Non-pigmented ciliary epithelial cell (primary cell): ENCODE measurements at places on chromosomes 4 and X.

- DNase-seq, result no peak
These were observed 842.2 kb downstream of the STIM2 start for GRCh38 chr4:27702730-27703431.

DNA sequence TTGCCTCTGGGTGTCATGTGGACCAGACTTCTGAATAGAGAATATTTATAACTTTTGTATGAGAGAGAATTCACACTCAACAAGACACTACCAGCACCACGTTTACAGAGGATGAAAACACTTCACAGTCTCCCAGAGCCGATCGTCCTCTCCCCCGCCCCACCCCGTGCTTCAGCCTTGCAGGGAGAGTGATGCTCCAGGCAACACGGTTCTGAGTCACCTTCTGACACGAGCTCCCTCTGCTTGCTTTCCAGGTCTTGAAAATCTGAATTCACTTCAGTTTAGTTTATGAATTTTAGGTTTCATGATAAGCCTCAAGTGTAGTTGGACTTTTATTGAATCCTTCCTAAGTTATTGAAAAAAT lies 59.8 kb downstream of the CPLX1 start:
- no peak for DNase-seq

GRCh38 chr4:7412554-7412912 lies 22.2 kb downstream of the PSAPL1 start:
- no peak for DNase-seq

GRCh38 chrX:134670134-134670924 lies 12.1 kb upstream of the PLAC1 start:
- DNase-seq, result peak; percentile 36

DNA sequence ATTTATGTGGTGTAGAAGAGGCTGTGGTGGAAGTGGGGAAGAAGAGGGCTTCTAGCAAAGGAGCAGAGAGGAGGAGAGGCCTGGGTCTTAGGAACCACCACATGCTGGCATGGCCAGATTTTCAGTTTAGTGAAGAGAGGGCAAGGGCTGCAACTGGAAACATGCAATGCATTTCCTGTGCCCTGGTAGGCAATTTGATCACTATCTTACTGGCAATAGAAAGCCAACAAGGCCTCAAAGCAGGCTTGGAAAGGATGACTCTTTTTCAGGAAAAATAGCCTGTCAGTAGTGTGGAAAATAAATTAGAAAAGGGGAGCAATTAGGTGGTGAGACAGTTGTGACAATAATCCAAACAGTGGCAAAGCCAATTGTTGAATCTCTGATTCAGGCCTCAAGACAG lies 501.9 kb upstream of the ZFP42 start:
- no peak for DNase-seq

DNA sequence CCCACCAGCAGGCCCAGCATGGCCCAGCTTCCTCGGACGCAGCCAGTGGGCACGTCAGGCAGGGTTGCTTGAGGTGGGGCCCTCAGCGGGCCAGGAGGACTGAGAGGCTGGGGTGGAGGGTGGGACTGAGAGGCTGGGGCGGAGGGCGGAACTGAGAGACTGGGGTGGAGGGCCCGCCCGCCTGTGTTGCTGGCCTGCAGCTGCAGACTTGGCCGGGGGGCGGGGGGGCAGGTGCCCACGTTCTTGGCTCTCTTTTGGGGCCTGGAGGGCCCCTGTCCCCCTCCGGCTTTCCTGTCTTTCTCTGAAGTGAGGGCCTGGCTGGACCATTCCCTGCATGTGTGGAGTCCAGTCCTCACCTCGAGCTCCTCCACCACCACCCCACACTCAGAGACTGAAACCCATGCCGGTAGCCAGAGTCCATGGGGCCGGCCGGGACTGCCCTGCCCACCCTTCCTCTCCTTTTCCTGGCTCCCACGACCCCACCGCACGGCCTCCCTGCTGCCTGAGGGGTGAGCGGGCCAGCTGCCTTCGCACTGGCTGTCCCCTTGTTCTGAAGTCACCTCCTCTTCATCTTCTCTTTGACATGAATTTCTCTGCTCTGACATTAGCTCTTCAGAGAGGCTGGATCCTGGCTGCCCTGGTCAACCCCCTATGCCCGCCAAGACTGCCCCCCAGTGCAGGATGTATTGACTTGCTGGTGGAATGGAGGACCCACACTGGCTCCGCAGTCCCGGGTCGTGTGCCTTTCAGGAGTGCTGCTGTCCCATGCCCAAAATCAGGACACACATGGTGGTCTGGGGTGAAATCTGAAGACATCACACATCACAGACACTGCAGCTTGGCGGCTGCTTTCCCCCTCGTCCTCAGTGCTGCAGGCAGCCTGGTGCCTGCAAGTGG lies 10.1 kb upstream of the NKX1-1 start:
- no peak for DNase-seq

- DNase-seq, result no peak
These were observed 655.7 kb upstream of the INTU start for GRCh38 chr4:126976850-126977632.

DNA sequence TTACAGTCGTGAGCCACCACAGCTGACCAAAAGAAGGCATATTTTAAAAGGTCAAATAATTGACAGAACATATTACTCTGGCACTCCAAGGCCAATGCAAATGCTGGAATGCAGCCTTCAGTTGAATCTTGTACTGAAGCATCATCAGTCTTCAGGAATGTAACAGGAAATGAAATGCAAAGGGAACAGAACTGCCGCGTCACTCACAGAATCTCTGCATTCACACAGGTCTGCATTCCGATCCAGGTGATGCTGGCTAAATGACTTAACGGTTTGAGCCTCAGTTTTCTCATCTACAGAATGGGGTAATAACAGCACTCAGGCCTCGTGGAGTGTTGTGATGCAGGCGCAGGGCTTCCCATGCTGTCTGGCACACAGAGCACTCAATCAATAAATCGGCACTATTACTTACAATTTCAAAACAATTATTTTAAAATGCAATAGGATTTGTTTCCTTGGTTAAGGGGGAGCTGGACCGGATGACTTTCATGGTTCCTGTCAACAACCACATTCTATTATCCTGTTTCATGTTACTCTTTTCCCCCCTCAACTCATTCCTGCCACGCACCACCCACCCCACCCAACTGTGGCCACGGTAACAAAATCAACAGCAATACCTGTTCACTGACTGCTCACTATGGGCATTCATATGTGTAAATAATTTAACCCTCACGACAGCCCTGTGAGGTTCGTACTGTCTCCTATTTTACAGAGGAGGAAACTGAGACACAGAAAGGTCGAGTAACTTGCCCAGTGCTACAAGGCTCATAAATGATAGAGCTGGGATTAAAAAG lies 32.4 kb downstream of the IGFBP7 start:
- peak; percentile 90 for DNase-seq

DNA sequence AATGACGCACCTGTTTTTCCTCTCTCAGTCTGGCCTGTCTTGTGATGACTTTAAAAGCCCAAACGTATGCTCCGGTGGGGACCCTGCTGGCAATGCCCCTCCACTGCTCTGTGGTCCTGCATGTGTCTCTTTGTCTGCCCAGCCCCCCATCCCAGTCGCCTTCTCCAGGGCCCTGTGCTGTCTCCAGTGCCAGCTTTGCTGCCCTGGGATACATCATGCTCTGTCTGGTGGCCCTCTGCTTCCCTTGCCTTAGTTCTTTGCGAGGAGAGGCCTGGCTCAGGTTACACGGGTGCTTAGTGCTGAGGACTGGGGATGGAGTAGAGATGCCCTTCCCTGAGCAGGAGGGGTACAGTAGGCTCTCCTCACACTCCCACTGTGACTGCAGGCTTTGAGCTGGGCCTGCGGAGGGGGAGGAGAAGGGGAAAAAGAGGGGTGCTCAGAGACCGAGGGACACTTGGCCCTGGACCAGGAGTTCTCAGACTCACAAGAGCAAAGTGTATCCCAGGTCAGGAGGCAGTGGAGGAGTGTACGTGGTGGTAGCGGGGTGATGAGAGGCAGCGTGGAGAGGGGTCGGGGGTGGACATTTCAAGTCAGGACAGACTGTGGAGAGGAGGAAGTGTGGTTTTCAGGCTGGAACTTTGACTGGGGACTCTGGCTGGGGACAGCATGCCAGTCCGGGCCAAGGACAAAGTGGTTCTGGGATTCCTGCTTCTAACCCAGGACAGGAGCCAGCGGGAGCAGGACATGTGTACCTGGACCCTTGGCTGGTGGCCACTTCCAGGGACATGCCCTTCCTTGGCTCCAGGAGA lies 2.8 kb downstream of the APLN start:
- no peak for DNase-seq

DNA sequence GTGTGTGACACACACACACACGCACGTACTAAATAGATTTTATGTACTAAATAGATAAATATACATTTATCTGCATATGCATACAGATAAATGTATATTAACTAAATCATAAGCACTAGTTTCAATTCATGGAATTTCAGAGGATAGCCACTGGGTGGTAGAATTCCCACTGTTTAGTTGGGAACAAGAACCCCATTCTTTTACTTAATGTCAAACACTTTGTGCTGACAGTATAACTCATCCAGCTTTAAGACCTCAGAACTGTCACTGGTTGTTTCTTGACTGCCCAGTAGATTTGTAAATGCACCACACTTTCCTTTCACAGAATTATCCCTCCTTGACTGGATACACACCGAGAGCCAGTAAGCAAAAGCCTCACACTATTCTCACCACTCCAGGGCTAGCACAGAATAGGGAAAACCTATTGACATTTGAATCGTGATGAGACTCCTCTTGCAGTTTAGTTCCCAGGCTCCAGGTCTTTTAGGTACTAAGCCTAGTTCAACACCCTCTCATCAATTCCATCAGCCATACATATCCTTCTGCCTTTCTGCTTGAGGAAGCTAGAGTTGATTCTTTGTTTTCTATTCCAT lies 32.4 kb downstream of the PPARGC1A start:
- DNase-seq, result no peak

- no peak for DNase-seq
These were observed 36.8 kb upstream of the NKX6-1 start for GRCh38 chr4:84535901-84536300.

DNA sequence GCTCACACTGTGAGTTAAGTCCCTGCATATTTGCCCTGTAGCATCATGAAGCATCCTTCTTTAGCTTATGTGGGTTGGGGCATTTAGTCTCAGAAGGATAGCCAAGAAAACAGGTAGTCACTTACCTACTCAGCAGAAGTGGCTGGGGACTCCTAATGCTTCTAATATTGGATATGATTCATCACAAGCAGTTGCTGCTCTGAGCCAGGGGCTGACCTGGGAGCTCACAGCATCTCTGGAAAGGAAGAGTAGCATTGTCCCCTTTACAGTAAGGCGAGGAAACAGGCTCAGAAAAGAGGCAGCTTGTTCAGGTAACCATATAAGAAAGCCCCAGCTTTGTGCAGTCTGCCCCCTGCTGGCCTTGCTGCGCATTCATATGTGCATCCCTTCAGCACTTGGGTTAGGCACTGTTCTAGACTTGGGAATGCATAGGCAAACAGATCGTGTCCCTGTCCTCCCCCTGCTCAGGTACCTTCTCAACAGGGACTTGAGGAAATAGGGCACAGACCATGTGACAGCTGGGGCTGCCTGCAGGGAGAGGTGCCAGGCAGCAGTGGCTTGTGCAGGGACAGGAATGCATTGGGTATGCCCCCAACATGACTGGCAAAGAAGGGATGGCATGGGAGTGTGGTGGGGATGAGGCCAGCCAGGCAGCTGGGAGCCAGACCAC lies 35.7 kb upstream of the TBC1D14 start:
- DNase-seq, result no peak

GRCh38 chrX:34915463-34916225 lies 27.0 kb upstream of the FAM47B start:
- no peak for DNase-seq

DNA sequence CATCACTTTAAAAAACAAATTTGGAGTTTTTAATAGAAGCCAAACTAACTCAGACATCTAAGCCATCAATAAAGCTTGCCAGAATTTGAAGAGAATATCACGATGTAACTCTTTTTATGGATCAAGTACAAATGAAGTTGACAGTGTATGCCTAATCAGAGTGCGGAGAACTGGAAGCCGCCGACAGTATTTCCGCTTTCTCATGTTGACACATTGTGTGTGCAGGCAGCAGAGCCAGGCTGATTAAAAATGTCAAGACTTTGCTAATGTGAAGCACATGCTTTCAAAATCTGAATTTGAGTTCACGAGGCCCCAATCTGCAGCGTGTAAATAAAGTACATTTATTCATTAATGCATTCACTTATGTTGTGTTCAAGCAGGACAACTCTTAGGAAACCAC lies 161.2 kb downstream of the TENM3 start:
- no peak for DNase-seq

DNA sequence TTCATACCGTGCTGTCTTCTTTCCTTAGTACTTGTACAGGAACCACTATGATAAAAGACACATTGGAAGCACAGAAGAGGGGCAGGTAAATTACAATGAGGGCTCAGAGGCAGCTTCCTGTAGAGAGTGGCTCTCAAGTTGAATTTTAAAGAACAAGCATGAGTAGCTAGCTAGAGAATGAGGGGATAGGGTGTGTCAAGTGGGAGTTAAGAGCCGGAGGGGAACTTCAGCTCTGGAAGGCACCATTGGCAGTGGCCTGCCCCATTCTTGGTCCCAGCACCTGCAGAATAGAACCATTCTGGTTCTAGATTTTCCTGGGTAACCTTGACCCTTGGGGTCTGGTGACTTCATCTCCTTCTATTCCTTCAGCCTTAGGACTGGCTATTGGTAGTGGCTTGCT lies 34.0 kb upstream of the JADE1 start:
- DNase-seq, result no peak

DNA sequence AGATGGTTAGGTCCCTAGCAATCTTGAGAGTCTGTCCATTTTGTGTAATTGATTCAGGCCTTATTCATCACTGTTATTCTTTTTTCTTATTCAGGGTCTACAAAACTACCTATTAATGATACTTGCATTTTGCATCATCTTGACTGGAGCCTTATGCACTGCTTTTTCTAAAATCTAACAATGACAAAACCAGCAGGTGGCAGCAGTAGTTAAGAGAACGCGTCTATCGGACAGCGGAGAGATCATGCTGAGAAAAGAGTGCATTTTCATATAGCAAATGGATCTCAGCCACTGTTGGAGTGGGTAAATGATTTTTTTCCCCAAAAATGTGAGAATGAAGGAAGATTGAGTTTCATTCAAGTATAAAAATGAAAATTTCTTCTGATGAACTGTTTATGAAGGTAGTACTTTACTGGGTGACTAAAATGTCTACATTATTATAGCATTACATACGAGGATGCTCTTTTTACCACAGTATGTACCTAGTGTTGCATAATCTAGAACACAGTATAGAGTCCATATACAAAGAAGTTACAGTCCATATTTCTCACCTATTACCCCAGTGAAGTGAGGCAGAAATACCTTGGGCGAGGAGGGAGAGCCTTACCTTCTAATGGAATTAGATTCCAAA lies 43.2 kb downstream of the TMEM144 start:
- peak; percentile 20 for DNase-seq
